Pancreas (tissue), 10 donors: ENCODE measurements at places on chromosomes 4 and X. TPM values are rescaled to one million over a fixed set of nuclear protein-coding genes. Genes with fewer than 3 reads are reported as not detected.

IL21 gene
- not detected for total RNA-seq

GRCh38 chrX:113136836-113137235, 296.2 kb upstream of the AMOT start:
- no peak overlapping the region for H3K27ac ChIP-seq
- H3K27me3 ChIP-seq = no peaks in the 10 kb centered on the region
- no peak for DNase-seq
- no peaks in the 10 kb centered on the region for H3K36me3 ChIP-seq
- H3K4me1 ChIP-seq = no peaks in the 10 kb centered on the region

GRCh38 chrX:64427281-64427680, 32.0 kb upstream of the MTMR8 start:
- no peak overlapping the region for H3K4me3 ChIP-seq
- H3K27ac ChIP-seq = no peak overlapping the region
- H3K27me3 ChIP-seq = no peaks in the 10 kb centered on the region
- H3K36me3 ChIP-seq = no peaks in the 10 kb centered on the region
- DNase-seq = no peak

DNA sequence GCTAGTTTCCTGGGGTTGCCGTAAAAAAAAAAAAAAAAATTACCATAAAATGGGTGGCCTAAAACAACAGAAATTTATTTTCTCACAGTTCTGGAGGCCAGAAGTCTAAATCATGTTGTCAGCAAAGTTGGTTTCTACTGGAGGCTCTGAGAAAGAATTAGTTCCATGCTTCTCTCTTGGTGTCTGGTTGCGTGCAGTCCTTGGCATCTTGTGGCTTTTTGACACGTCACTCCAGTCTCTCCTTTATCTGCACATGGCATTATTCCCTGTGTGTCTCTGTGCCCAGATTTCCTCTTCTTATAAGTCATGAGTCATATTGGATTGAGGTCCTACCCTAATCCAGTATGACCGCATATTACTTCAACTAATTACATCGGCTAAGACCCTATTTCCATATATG, 38.7 kb downstream of the SPATA4 start:
- H3K4me3 ChIP-seq = no peak overlapping the region
- no peak for DNase-seq
- H3K36me3 ChIP-seq = no peaks in the 10 kb centered on the region
- H3K27ac ChIP-seq = no peak overlapping the region

DNA sequence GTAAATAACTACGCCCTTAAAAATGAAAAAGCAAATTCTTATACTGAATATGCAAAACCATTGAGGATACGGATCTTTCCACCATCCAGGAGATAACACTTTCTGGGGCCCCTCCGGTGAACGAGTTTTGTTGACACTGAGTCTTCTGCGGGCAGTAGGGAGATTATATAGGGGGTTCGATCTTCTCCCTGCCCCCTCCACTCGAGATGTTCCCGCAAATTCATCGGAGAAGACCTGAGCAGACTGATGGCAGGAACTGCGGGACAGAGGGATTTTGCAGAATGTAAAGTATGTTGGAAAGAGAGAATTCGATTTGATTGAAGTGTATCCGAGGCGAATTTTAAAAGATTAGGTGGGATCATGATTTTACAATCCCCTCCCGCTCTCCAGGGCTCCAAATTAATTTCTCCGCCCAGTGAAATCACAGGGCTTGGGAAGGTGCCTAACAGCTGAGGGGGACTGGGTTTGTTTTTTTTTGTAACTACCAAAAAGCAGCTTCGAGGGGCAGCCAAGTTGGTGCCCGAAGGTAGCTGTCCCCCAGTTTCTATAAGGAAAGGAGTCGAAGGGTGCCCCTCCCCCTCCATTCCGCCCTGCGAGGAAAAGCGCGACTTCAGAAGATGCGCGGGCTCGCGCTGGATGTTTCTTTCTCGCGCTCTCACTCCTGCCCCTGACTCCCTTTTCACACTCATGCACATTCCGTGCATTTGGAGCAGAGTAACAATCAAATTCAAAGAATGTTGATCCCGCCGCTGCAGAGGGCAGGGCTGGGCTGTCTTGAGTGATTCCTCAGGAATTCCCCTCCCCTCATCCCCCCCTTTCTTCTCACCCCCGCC, 1.2 kb downstream of the TMEM255A start:
- H3K4me1 ChIP-seq = no peaks in the 10 kb centered on the region
- peak overlapping the region; percentile 38 for H3K4me3 ChIP-seq
- peaks cover 10% of the 10 kb centered on the region for H3K27me3 ChIP-seq
- no peak overlapping the region for H3K27ac ChIP-seq

- H3K4me3 ChIP-seq = no peak overlapping the region
- H3K36me3 ChIP-seq = no peaks in the 10 kb centered on the region
- H3K4me1 ChIP-seq = peaks cover 7% of the 10 kb centered on the region
- no peaks in the 10 kb centered on the region for H3K27me3 ChIP-seq
- no peak for DNase-seq
Measured at GRCh38 chr4:73392936-73393335, 11.2 kb upstream of the ALB start.

DNA sequence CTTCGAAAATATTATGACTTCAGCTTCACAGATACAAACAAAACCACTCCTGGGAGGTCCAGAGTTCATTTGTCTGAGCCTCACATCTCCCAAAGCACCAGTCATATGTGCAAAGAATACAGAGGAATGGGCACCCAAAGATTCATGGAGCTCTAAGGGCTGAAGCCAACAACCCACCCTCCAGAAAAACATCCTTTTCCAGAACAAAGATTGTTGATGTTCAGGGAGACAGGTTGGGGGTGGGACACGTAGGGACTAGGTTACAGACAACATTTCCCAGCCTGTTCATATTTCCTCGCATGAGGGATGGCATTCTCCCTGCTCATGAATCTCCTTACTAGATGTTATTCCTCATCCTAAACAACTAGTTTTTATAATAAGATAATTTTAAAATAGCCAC, 71.2 kb downstream of the METTL14 start:
- H3K4me1 ChIP-seq = peaks cover 5% of the 10 kb centered on the region
- no peak for DNase-seq
- no peaks in the 10 kb centered on the region for H3K36me3 ChIP-seq

YTHDC1 gene
- total RNA-seq = 42.8 TPM

DNA sequence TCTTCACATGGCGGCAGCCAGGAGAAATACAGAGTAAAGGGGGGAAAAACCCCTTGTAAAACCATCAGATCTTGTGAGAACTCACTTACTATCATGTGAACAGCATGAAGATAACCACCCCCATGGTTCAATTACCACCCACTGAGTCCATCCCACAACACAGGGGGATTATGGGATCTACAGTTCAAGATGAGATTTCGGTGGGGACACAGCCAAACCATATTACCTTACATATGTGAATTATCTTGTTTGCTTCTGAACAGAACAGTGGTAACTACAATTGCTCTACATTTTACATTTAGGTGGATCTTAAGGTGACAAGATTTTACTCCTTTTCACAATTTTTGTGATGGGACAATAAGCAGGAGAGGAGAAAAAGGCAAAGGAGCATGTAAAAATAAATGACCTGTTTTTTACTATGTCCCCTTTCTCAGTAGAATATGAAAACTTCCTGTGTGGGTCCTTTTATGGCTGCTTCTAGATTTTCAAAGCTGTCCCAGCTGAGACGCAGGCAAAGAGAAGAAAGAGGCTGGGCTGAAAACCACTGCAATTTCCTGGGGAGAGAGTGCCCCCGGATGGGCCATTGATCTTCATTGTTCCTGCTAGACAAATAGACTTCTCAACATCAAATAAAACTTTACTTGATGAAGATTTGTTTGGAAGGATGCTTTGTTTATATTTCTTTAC, 45.9 kb upstream of the PGM2 start:
- no peaks in the 10 kb centered on the region for H3K36me3 ChIP-seq
- no peak overlapping the region for H3K27ac ChIP-seq
- no peaks in the 10 kb centered on the region for H3K27me3 ChIP-seq
- H3K4me3 ChIP-seq = no peak overlapping the region
- no peak for DNase-seq

USO1 gene
- total RNA-seq = 55.1 TPM

ASB12 gene
- not detected for total RNA-seq

DNA sequence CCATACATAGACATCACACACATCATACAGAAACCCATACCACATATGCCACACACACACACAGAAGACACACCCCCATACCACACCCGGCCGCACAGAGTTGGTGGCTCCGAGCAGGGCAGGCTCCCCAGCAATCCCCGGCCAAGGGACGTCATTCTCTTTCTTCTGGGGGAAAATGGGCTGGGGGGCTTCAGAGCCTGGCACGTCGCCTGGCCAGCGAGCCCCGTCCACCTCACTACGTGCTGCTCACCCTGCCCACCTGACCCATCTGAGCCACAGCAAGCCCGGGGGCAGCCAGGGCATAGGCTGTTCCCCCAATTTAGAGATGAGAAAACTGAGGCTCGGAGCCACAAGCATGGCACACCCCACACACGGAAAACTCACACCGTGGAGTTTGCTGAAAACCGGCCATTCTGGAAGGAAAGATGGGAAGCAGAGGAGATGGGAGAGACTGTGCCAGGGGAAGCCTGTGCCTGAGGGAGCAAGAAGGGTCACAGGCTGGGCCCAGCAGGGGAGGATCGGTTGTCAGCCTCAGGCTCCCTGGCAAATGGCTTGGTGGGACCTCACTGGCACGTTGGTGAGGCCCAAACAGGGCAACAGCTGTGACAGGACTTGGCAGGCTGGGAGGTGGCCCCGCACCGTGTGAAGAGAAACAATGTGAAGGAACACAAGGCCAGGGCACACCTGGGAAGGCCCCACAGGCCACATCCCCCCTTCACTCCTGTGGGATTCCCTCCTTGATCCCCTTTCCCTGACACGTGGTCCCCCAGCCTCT, 73.2 kb downstream of the JAKMIP1 start:
- H3K27me3 ChIP-seq = no peaks in the 10 kb centered on the region
- H3K27ac ChIP-seq = no peak overlapping the region

GRCh38 chr4:54277691-54278090, 48.6 kb downstream of the PDGFRA start:
- peaks cover 19% of the 10 kb centered on the region for H3K4me1 ChIP-seq
- H3K36me3 ChIP-seq = no peaks in the 10 kb centered on the region
- H3K27me3 ChIP-seq = no peaks in the 10 kb centered on the region
- no peak overlapping the region for H3K4me3 ChIP-seq

IL2RG gene
- total RNA-seq = 3.4 TPM

GRCh38 chr4:41504167-41504818, 33.7 kb upstream of the LIMCH1 start:
- no peaks in the 10 kb centered on the region for H3K36me3 ChIP-seq
- H3K27me3 ChIP-seq = no peaks in the 10 kb centered on the region
- no peak for DNase-seq
- no peak overlapping the region for H3K4me3 ChIP-seq
- H3K4me1 ChIP-seq = no peaks in the 10 kb centered on the region

- no peak overlapping the region for H3K27ac ChIP-seq
- H3K4me1 ChIP-seq = no peaks in the 10 kb centered on the region
- H3K4me3 ChIP-seq = no peak overlapping the region
Measured at GRCh38 chr4:48748949-48749596, 31.0 kb downstream of the FRYL start.

DNA sequence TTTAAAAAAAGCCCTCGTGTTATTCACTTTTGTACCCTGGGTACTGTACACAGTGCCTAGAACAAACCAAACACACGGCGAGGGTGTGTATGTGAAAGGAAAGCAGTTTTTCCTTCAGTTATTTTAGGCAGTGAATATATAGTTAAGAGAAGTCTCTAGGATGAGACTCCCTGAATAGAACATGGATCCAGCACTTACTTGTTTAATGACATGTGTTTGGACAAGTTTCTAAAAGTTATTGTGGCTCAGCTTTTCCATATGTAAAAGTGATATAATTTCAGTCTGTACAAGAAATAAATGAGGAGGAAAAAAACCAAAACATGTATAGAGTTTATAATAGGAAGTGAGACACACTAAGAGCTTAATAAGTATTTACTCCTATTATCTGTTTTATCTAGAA, 273.2 kb downstream of the ADGRL3 start:
- no peaks in the 10 kb centered on the region for H3K27me3 ChIP-seq
- DNase-seq = no peak
- H3K4me3 ChIP-seq = no peak overlapping the region
- H3K27ac ChIP-seq = no peak overlapping the region
- H3K4me1 ChIP-seq = no peaks in the 10 kb centered on the region

DNA sequence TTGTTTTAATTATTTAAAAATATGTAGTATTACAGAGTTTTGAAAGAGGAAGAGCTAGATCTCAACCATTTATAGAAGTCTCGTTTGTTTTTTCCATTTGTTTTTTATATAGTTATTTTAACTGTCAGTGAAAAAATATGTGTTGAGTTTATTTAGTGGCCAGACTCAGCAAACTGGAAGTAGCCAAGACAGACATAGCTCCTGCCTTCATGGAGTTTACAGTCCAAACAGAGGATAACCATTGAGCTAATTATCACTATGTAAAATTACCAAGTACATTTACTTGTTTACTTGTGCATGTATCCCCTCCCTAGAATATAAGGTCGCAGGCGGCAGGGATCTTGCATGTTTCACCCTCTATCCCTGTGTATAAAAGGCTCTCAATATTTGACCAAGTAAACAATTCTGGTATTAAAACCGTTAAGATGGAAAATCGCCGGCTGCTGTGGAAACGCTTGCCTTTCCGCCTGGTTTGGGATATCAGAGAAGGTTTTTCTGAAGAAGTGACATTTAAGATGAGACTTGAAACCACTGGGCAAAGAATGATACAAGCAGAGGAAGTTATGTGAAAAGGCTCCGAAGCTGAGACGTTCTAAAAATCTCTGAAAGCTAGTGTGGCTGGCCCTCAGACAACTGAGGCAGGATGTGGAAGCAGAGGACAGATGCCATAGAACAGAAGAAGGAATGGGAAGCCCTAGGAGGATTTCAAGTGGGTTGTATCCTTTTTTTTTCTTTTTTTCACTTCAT, 1.3 kb upstream of the CCNI start:
- H3K27me3 ChIP-seq = no peaks in the 10 kb centered on the region
- peak overlapping the region; percentile 98 for H3K27ac ChIP-seq
- H3K4me1 ChIP-seq = peaks cover 4% of the 10 kb centered on the region
- H3K36me3 ChIP-seq = no peaks in the 10 kb centered on the region

- H3K27ac ChIP-seq = no peak overlapping the region
- no peaks in the 10 kb centered on the region for H3K4me1 ChIP-seq
- H3K4me3 ChIP-seq = no peak overlapping the region
- H3K27me3 ChIP-seq = no peaks in the 10 kb centered on the region
- DNase-seq = no peak
Measured at GRCh38 chr4:59180161-59180560, 2020.0 kb upstream of the ADGRL3 start.

SLC10A3 gene
- 12.2 TPM for total RNA-seq

GUCY1B1 gene
- 4.0 TPM for total RNA-seq

- H3K4me1 ChIP-seq = no peaks in the 10 kb centered on the region
- no peak overlapping the region for H3K27ac ChIP-seq
- no peak for DNase-seq
- no peak overlapping the region for H3K4me3 ChIP-seq
- no peaks in the 10 kb centered on the region for H3K36me3 ChIP-seq
Measured at GRCh38 chr4:41219421-41219950, 5.1 kb upstream of the APBB2 start.

MAGEB10 gene
- total RNA-seq = not detected

DNA sequence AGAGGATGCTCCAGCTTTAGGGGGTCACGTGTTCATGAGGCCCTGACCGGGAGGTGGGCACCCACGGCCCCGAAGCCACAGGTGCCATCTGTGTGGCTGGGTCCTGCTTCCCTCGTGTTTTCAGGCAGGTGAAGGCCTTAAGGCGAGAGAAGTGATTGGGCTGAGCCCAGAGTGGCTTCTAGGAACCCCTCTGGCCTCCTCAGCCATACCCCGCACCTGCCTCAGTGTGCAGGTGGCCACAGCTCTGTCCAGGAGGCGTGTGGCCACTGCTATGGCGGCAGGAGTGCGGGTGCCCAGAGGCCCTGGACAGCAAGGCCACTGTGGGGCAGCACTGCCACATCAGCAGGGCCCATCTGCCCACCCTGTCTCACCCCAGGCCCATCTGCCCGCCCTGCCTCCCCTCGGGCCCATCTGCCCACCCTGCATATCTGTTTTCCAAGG, 25.0 kb downstream of the NKX1-1 start:
- no peak for DNase-seq
- H3K27ac ChIP-seq = no peak overlapping the region
- no peaks in the 10 kb centered on the region for H3K36me3 ChIP-seq
- no peaks in the 10 kb centered on the region for H3K4me1 ChIP-seq
- no peaks in the 10 kb centered on the region for H3K27me3 ChIP-seq

BEX5 gene
- total RNA-seq = 8.1 TPM
